Immature natural killer cell (primary cell): ENCODE measurements at places on chromosomes 7 and 10.

- DNase-seq, result no peak
Measured at GRCh38 chr7:5218564-5219360, 28.7 kb downstream of the WIPI2 start.

GRCh38 chr10:70780772-70781171 lies 4.4 kb downstream of the TBATA start:
- DNase-seq, result no peak

DNA sequence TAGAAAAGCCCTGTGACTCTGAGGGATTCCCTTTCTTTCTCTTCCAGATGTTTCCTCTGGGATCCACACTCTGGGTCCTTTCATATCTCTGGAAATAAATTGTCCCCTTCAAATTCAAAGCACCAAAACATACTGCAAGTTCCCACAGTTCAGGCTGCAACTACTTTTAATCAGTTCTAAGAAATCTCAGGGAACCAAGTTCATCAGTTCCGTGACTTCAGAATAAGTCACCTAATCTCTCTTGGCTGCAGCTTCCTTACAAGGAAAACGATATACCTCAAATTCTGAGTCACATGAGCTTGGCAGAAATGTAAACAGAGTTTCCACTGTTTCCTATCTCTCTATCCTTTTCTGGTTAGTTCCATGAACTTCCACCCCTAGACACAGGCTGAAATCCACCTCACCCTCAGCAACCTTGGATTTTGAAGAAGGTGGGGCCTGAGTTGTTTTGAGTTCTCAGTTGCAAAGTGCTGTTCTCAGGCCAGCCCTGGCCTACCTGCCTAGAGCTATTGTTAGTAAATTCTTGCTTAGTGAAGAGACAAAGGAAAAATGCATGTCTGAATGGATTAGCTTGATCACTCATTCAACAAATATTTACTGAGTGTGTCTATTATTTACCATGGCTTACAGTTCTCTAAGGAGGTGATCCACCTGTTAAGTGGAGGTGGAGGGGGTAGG lies 59.3 kb upstream of the IL6 start:
- no peak for DNase-seq

DNA sequence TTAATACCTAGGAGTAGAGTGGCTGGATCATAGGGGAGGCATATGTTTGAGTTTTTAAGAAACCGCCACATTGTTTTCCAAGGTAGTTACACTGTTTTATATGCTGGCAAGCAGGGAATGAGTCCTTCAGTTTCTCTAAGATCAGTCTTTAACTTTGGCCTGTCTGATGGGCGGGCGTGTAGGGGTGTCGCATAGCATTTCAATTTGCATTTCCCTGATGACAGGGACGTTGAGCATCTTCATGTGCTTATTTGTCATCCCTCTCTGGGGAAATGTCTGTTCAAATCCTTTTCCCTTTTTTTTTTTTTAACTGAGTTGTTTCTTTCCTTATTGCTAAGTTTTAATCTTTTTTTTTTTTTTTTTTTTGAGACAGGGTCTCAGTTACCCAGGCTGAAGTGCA lies 9.8 kb downstream of the MTG1 start:
- no peak for DNase-seq

DNA sequence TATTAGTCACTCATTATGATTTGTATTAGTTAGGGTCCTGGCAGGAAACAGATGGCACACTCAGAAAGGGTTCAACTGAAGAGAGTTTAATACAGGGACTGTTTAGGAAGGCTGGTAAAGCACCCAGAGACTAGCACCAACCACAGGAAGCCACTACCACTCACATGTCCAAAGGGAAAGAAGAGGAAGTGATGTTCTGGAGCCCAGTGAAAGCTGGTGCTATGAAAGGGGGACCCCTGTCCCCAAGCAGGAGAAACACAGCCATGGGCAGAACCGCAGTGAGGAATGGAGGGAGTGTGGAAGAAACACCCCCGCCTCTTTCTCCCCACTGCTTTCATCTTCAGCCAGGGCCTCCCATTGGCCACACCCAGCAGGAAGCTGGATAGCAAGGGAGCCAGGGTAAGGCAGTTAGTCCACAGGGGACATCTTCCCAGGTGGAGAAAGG lies 3.2 kb upstream of the VSIR start:
- DNase-seq, result no peak

DNA sequence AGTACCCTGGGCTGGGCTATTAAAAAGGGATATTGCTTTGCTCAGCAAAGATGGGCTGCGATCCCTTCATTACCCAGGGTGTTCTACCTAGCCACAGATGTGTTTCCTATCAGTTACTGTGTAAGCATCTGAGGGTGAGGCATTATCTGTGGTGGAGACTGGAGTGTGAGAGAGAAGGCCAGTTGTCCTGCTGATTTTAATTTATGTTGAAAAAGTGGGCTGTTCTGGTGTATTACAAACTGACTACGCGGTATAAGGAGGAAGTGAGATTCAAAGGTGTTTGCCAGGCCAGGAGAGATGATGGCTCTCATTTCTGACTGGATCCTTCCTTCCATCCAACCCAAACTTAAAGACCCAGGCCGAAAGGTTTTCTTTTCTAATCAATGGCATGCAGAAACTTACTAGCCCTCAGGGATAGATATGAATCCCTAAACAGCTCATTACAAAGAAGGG lies 7.6 kb downstream of the TCF7L2 start:
- DNase-seq, result no peak

GRCh38 chr10:4177791-4178190 lies 392.8 kb upstream of the KLF6 start:
- DNase-seq, result no peak

DNA sequence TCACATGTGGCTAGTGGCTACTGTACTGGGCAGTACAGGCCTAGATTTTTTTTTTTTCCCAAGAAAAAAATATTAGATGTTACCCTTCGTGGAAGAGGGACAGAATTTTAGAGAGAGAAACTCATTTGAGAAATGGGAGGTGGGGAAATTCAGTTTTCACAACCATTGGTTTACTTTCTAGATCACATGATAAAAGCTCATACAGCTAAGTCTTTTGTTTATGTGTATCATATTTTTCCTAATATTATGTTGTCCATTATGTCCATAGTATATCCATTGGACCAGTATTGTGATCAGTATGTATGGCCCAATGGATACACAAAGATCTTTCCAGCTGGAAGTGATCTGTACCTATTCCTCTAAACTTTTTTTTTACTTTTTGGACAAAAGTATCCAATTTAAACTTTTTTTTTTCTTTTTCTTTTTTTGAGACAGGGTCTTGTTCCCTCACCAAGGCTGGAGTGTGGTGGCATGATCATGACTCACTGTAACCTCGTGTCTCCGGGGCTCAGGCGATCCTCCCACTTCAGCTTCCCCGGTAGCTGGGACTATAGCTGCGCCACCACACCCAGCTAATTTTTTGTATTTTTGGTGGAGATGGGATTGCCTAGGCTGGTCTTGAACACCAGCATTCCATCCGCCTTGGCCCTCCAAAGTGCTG lies 4.1 kb downstream of the CALU start:
- DNase-seq, result no peak

GRCh38 chr10:111784946-111785465 lies 398.6 kb downstream of the GPAM start:
- DNase-seq, result no peak

- DNase-seq, result no peak
Measured at GRCh38 chr10:47371629-47372485, 12.2 kb downstream of the ZNF488 start.

GRCh38 chr7:20326342-20326741 lies 4.4 kb upstream of the ITGB8 start:
- no peak for DNase-seq

DNA sequence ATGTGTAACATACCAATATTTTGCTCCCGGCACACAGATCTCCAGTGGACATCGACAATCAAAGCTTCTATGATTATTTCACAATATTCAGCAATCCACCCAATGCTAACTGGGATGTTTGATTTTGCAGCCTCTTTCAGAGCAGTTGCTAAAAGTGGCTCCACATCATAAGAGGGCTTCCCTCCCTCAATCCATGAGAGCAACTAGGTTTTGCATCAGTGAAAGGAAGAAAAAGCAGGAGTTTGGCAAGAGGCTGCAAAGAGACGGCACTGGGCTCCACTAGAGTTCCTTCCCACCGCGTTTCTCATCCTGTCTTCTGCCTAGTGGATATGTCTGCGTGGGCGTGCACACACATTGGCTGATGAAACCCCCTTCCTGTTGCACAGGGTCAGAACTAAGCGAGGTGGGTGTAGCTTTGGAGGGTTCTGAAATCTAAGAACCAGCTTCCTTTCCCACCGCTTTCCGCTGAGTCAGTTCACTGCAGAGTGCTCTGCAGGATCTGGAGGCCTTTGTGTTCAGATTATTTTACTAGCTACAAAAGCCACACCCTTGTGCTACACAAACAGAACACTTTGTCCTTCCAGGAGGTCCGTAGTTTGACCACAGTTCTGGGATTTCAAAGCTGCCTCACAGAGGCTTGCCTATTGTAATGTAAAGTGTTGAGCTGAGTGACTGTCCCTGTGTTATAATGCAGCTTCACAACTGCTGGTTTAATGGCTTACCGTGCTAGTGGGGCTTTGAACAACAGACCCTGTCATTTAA lies 28.1 kb downstream of the ARL4A start:
- DNase-seq, result peak; percentile 9

- DNase-seq, result no peak
Measured at GRCh38 chr7:66100408-66101050, 14.1 kb upstream of the CRCP start.

DNA sequence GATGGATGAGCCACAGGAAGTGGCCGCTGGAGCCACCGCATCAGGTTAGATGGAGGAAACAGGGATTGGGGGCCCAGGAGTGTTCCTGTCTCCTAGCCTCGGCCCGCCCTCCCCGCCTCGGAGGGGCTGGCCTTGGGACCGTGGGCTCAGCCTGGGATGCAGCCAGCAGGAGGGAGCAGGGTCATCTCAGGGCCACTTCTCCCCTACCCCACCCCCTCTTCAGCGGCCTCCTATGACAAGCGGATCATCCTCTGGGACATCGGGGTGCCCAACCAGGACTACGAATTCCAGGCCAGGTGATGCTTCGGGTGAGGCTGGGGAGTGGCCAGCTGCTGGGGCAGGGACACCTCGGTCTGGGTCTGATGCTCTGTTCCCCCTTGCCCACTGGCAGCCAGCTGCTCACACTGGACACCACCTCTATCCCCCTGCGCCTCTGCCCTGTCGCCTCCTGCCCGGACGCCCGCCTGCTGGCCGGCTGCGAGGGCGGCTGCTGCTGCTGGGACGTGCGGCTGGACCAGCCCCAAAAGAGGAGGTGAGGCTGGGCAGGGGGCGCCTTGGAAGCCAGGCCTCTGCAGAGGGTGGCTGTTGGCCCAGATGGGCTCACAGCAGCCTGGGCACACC lies 4.7 kb downstream of the LRWD1 start:
- no peak for DNase-seq

DNA sequence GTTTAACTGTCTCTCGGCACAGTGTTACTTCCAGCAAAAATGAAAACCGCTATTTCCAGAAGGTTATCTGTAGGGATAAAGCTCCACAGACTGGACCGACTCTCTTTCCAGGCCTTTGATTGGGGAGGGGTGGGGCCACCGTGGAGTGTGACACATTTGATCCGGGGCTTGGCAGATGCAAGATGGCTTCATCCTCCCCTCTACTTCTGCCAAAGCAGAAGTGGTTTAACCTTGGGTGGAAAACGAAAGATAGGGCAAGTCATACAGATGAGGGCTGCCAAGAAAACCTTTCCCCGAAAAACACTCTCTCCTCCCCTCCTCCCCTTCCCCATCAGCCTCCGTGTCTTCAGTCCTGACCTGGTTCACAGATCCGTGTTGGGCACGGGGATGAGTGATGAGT lies 139.7 kb upstream of the SH2B2 start:
- DNase-seq, result no peak

DNA sequence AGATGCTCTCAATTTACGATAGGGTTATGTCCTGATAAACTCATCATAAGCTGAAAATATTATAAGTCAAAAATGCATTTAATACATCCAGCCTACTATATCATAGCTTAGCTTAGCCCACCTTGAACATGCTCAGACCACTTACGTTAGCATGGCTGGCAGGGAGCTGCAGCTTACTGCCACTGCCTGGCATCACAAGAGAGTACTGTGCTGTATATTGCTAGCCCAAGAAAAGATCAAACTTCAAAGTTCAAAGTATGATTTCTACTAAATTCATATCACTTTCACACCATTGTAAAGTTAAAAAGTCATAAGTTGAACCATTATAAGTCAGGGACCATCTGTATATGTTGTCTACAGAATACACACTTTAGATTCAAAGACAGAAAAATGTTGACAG lies 91.6 kb downstream of the HYCC1 start:
- DNase-seq, result no peak

DNA sequence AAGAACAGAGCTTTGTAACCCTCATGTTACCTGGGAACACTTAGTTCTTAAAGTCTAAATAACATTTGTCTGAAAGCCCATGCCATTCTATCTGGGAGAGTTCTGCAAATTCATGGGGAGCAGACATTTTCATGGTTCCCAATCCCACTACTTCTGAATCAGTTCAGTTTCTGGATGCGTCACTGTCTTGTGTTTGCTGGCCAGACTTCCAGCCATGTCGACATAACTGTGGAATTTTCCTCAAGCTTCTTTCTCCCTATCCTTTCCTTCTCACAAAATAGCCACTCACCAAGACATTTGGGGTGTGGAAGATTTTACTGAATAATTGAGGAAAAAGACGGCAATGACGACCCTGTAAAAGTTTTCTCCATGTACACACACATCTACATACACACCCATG lies 272.5 kb downstream of the NEBL start:
- DNase-seq, result no peak

- DNase-seq, result no peak
Measured at GRCh38 chr10:72041491-72041890, 46.9 kb downstream of the SPOCK2 start.

DNA sequence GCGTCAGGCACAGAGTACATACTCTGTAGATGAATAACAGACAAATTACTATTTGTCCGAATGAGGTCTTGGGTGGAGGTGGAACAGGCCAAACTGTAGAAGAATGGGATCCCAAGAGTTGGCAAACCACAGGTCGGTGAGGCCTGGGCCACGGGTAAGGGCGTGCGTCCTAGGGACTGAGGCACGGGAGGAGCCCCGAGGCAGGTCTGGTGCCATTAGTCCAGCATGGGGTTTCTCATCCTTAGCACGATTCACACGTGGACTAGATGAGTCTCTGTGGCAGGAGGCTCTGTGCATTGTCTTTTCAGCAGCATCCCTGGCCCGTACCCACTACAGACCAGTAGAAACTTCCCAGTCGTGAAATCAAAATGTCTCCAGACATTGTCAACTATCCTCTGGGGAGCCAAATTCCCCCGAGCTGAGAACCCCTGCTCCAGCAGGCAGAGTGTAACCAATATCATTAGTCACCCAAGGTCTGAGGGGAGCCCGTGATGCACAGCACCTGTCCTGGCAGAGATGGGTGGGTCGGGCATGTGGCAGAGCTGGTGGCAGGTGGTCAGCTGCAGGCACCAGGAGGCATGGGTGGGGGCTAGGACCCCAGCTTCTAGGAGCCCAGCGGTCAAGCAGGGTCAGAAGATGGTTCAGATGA lies 61.3 kb downstream of the COL13A1 start:
- no peak for DNase-seq

DNA sequence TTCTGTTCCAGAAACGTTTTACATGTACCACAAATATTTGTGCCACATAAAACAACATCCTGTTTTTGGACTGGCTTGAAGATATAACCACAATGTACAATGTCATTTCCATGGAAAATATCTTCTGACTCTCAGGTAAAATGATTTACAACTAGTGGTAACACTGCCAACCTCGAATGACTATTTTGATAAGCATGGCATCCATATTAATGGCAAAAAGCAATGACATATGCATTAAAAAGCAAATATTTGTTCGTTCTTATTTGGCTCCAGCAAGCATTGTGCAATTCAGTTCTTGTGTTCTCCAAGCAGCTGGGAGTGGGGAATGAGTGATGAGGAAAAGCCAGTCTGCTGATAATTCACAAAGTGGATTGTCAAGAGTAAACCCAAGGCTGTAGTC lies 289.0 kb downstream of the PLXDC2 start:
- no peak for DNase-seq

GRCh38 chr7:81272176-81272575 lies 353.3 kb upstream of the SEMA3C start:
- DNase-seq, result no peak
